Fibroblast of upper back skin (primary cell): ENCODE measurements at places on chromosomes 7 and 10.

DNA sequence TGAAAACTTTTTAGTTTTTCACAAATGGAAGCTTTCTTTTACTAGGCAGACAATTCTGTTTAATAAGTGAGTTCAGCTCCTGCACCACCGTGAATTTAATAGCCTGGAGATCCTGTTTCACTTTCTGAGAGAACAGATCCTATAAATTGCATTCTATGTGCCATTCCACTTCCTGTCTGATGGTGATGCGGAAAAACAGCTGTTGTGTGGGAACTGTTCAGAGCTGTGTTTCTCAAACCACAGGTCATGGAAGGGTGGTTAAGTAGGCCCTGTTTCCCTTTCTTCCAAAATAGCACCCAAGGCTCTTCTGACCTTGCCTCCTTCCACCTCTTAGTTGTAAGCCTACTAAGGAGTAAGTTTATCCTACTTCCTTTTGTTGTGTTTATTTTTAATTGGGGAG is 97.2 kb upstream of the DKK1 start:
- DNase-seq = peak; percentile 63

- peak; percentile 49 for DNase-seq
Observed at GRCh38 chr10:29189256-29189655, 99.6 kb upstream of the LYZL1 start.

- DNase-seq = no peak
Observed at GRCh38 chr7:156440456-156440855, 200.1 kb upstream of the RNF32 start.

DNA sequence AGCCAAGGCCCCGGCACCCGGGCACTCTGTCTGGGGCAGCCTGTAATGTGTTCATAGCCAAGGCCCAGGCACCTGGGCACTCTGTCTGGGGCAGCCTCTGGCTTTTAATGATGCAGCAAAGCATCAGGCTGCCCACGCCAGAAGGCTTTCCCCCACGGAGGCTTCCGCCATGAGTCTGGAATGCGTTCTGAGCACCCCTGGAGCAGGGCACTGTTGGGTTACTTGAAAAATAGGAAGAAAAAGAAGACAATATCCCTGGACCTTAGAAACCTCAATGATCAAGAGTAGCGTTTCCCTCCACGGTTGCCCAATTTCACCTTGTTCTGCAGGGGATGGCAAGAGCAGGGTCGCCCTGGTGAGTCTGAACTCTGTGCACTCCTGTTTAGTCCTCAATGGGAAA is 565.0 kb downstream of the PTPRN2 start:
- DNase-seq = no peak

DNA sequence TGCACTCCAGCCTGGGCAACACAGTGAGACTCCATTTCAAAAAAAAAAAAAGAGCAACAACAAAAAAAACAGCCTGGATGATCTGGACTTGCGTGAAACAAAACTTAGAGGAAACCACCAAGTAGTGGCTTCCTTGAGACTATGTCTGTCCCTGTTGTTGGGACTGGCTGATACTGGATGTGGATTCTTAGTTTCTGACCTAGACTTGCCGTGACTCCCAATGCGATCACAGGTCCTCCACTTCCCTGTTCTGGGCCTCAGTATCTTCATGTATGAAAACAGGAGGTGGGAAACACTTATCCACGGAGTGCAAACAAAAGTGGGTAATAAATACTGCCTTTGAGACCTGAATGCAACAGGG is 125.7 kb downstream of the PRPF18 start:
- DNase-seq = no peak

DNA sequence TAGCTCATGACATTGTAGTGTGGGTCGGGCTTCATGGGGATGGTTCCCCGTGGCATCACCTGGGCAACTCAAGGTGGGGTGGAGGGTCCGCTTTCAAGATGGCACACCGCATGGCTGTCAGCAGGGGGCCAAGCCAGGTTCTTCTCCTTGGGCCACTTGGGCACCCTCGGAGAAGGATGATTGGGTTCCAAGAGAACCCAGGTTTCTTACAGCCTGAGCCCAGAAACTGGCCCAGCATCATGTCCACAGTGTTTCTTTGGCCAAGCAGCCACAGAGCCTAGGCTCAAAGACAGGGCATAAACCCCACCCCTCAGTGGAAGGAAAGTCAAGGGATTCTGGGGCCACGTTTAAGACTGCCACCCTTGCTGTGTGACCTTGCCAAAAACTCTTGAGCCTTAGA is 110.6 kb downstream of the PTPN20 start:
- no peak for DNase-seq

DNA sequence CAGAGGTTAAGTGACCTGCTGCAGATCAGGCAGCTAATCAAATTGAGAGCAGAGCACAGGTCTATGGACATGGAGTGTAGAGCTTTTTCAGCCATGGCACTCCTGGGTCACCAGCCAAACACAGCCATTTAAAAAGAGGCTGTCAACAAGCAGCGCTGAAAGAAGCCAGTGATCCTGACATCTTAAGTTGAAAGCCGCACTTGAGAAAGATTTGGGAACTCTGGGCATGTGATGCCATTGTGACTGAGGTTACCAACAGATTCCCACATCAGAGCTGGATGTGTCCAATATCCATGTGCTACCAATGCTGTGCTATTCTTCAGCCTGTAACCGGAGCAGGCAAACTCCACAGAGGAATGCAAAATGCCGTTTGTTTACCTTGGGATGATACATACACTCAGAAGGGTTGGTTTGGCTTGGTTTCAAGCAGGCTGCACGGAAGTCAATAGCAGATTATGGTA is 56.2 kb upstream of the ABLIM1 start:
- peak; percentile 95 for DNase-seq

- DNase-seq = no peak
Observed at GRCh38 chr10:11882646-11883375, 59.7 kb downstream of the PROSER2 start.

DNA sequence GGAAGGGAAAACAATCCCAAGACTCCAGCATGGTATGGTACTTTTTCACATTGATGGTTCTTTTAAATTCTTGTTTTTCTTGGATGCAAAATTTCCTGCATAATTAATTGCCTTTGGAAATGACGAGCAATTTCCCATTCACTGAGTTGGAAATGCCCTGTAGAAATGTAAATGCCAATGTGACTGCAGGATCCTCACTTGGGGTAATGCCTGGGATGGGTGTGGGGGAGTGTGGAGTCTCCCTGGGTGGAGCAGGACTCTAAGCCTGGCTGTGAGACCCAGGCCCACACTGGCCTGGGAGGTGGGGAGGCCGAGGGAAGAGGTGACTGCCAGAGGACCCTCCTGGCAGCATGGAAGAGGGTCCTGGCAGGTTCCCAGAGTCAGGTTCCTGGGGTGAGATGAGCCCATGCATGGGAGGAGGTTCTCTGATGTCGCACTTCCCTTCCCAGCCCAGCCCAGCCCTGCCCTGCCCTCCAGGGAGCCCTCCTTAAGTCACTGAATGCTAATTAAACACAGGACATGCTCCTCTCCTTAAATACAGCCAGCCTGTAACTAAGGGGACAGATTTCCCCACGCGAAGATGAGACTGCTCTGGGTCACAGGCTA is 157.9 kb downstream of the GFRA1 start:
- DNase-seq = no peak

- DNase-seq = no peak
Observed at GRCh38 chr10:97849103-97849686, 448 bp upstream of the GOLGA7B start.

GRCh38 chr7:158128572-158128971 is 459.1 kb downstream of the PTPRN2 start:
- DNase-seq = no peak

GRCh38 chr10:93417266-93417665 is 64.9 kb downstream of the MYOF start:
- no peak for DNase-seq

DNA sequence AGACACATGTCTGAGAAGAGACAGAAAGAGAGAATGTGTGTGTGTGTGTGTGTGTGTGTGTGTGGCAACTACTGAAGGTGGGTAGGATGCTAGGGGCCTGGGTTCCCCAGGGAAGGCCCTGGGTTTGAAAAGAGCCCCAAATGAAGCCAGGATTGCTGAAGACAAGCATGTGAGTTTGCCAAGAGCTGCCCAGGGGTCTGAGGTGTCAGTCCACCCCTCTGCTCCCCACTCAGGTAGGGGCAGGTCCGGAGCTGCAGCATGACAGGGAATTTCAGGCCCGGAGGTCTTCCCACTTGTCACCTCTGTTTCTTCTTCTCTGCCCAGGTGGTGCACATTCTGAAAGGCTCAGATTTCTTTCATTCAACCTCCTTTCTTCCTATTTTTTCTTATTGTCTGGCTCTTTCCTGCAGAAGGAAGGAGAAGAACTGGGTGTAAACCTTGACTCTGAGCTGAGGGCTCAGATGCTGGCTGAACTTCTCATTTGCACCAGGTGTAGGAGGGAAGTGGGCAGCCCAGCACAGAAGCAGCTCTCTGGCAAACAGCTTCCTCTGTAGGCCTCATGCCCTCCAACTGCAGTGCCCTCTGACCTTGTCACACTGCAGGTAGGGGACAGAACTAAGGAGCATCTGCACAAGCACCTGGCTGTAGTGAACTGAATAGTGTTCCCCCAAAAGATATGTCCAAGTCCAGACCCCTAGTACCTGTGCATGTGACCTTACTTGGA is 79.6 kb upstream of the LRRC4 start:
- DNase-seq = no peak

- no peak for DNase-seq
Observed at GRCh38 chr7:44827567-44827966, 20.3 kb downstream of the H2AZ2 start.

DNA sequence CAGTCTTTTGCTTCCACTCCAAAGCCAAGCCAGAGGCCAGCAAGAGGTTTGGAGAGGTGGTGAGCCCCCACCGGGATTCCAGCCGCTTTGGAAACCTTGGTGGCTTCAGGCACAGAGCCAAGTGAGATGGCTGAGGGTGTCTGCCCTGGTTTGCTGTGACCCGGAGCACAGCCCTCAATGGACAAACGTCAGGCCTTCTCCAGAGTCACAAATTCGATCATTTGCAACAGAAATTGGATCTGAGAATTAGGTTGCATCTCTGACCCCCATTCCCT is 885 bp upstream of the NKX1-2 start:
- no peak for DNase-seq
